ENCODE measurements at places on chromosomes 2 and 18.

- DNase-seq, result no peak
Observed at GRCh38 chr2:64482765-64483504, 29.0 kb downstream of the LGALSL start.

DNA sequence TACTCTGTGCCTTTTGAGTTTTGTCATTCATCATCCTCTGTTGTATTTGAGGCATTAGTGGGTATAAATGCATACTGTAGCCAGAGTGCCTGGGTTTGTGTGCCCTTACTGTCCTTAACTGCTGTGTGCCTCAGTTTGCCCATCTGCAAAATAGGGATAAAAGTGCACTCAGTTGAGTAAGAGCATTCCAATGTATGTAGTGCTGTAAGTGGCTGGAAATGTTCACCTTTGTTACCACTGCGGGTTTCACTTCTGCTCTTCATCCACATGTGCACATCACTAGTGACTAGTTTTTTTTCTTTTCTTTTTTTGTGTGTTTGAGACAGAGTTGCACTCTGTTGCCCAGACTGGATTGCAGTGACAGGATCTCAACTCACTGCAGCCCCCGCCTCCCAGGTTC is 39.9 kb downstream of the PLEKHB2 start:
- DNase-seq, result no peak

GRCh38 chr2:112939425-112939824 is 28.5 kb downstream of the IL37 start:
- DNase-seq, result no peak

DNA sequence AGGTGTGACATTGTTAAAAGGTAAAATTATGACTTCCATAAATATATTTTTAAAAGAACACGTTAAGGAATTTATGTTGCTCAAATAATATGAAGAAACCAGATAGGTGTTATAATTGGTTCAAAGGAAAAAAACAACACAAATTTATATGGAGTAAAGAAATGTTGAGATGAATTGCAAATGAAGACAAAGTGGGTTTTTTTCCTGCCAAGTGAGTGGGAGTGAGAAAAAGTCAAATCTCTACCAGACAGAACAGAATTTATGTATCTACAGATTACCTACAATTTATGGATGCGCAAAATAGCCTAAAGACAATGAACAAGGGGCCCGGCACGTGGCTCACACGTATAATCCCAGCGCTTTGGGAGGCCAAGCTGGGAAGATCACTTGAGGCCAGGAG is 159.7 kb upstream of the SLC1A4 start:
- no peak for DNase-seq

DNA sequence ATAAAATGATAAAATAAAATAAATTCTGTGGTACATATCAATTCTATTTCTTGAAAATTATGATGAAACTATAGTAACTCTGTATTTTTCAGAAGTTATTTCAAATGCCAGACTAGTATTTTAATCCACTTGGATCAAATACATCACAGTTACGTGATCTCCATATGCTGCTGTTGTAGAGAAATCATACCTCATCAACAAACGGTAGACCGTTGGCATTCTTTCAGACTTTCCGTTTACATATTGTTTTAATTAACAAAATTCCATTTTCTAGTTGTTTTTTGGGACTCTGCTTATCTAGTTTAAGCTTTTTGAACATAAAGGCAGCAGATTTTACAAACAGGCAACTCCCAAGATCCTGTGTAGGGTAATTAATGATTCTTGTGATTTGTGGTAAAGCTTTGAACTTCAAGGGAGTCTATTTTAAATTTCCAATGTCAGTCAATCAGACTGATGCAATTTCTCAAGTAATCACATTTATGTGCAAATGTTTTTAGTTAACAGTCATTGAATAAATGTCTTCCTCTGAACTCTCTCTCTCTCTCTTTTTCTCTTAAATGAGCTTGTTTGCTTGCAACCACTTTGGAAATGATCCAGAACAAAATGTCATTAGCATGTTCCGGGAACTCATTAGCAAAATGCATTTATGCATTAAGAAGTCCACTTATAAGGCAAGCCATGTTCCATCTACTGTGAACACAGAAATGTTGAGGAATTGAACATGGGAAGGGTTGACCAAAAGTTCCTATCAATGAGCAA is 31.8 kb downstream of the NYAP2 start:
- DNase-seq, result no peak

Data from Kasumi-1 (cell line).